ENCODE measurements at places on chromosomes 6 and 20. TPM values are rescaled to one million over a fixed set of nuclear protein-coding genes. Genes with fewer than 3 reads are reported as not detected.
A peak's percentile ranks its signal among the peaks of the same experiment; 100 is the strongest.

DNA sequence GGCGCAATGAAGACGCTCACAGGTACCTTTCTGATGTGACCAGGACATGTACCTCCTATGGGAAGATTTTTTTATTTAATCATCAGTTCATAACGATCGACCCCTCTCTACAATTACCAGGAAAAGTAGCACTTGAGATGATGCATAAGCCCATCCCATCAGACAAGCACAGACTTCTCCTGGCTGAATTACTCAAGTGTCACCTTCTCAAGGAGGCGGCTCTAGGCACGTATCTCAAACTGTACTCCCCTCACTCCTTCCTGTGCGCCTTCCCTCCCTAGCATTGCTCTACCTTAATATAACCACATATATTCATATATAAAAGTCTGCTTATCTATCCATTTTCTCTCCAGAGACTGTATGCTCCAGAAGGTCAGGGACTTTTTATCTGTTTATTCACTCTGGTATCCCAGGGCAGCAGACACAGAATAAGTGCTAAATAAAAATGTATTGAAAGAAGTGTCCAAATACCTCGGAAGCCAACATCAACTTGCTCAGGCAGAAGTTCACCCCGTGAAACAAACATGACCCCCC is 71.5 kb downstream of the CNKSR3 start:
- H3K4me1 ChIP-seq: no peaks in the 10 kb centered on the region
- H3K27ac ChIP-seq: peak overlapping the region; percentile 55
- H3K4me3 ChIP-seq: no peak overlapping the region
- no peak for DNase-seq
- no peaks in the 10 kb centered on the region for H3K27me3 ChIP-seq

- no peak overlapping the region for H3K4me3 ChIP-seq
- H3K27ac ChIP-seq: peak overlapping the region; percentile 85
- H3K36me3 ChIP-seq: no peaks in the 10 kb centered on the region
Measured at GRCh38 chr6:38212579-38212978, 393.1 kb downstream of the ZFAND3 start.

- H3K36me3 ChIP-seq: peaks cover 4% of the 10 kb centered on the region
- no peak for DNase-seq
- no peaks in the 10 kb centered on the region for H3K4me1 ChIP-seq
- no peak overlapping the region for H3K27ac ChIP-seq
- H3K27me3 ChIP-seq: no peaks in the 10 kb centered on the region
Measured at GRCh38 chr20:396619-397431, 11.3 kb upstream of the RBCK1 start.

The HLA-DRB5 gene
- 91.1 TPM for total RNA-seq

The LINC00237 gene
- total RNA-seq: not detected

The DAAM2 gene
- total RNA-seq: 62.1 TPM

The TTI1 gene
- total RNA-seq: 11.8 TPM

DNA sequence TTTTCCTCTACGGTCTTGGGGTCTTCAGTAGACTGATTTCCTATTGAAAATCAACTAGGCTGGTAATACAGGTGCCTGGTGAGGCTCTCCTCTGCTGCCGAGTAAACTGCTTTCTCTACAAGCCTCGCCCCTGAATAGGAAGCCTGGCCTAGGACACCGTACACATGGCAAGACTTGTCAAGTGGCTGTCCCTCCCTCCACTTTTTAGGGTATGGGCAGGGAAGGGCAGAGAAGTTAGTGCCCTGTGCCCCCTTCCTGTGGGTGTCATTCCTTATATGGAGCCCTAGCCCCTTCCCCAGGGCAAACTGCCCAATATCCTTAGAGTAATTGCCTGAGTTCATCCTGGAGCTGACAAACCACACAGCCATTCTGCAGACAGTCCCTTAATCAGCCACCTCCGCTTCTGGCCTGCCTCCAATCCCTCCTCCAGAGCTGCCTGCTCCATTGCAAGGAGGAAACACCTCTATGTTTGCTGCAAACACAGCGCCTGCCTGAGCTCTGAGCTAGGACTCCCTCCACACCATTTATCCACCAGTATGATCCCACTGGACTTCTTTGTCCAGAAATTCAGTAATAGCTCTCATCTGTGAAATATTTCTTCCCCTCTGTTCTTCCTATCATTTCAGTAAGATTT is 93.1 kb downstream of the CHD6 start:
- H3K27me3 ChIP-seq: no peaks in the 10 kb centered on the region
- H3K36me3 ChIP-seq: no peaks in the 10 kb centered on the region
- H3K4me1 ChIP-seq: peaks cover 7% of the 10 kb centered on the region
- peak; percentile 79 for DNase-seq
- H3K4me3 ChIP-seq: no peak overlapping the region

DNA sequence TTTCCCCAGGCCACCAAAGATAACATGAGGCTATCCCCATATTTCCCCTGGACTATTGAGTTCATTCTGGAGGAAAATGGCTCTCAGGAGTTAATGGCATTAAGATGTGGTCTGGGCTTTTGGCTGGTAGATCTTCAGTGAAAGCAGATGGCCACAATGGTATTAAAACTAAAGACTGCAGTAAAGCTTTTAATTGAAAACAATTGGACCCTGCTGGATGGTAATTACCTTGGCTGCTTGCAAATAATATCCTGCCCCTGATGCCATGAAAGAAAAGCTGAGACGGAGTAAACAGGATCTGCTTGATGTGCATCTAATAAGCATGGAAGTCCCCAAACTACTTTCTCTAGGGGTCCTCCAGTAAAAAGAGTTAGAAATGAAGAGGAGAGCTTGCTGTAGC is 255.8 kb downstream of the QKI start:
- no peak for DNase-seq
- H3K4me1 ChIP-seq: no peaks in the 10 kb centered on the region
- H3K36me3 ChIP-seq: no peaks in the 10 kb centered on the region
- peaks cover 2% of the 10 kb centered on the region for H3K27me3 ChIP-seq
- H3K27ac ChIP-seq: no peak overlapping the region

DNA sequence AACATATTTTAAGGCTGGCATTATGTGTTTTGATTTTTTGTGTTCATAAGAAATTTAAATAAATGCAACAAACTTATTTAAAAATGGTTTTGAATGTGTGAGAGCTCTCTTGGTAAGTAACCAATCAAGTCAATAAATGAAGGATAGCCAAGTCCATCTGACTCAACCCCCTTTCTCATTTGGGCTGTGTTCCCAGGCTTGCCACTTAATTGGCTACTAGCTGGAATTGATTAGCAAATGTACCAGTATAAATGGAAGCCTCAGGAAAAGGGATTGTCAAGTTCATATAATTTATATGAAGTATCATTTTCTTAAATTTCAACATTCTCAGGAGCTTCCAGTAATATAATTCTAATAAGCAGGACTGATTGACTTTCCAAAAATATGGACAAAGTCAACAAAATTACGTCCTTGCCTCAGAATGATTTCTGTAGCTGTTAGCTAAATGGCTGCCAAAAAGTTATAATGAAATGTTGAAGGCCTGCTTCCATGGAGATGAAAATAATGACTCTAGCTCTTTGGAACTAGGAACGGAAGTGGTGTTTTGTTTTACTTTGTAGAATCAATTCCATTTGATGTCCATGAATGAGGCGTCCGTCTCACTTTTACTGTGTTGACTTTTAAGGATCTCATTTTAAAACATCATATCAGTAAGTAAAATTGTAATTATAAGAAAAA is 614.9 kb downstream of the CDH26 start:
- H3K4me1 ChIP-seq: no peaks in the 10 kb centered on the region
- no peaks in the 10 kb centered on the region for H3K36me3 ChIP-seq
- H3K4me3 ChIP-seq: no peak overlapping the region

GRCh38 chr6:28399350-28400121 is at the start of gene ZSCAN12:
Gene ZSCAN12 (minus strand): TSS chr6:28399747. CDS start chr6:28398405, 1,342 bp downstream.
- peak; percentile 94 for DNase-seq
- peak within 1 kb of the TSS; percentile 59 for H3K4me3 ChIP-seq
- no peak within 1 kb of the TSS for H3K27ac ChIP-seq
- H3K27me3 ChIP-seq: no peaks in the 10 kb centered on the region
- H3K4me1 ChIP-seq: no peaks in the 10 kb centered on the region
- H3K36me3 ChIP-seq: no peaks in the 10 kb centered on the region

DNA sequence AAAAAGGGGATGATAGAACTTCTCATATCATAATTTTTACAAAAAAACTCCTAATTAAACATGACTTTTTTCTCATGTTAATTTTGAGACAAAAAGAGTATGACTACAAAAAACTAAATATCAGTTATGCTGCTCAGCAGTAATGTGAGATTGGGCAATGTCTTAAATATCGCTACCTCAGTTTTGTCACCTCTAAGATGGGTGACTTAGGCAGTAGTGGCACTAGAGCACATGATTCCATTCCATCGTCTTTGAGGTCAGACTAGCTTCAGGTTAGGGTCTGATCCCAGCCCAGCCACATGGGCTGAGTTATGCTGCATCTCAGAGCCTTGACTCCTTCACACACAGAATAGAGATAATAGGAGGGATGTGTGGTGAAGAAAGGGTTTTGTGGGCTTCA is 11.0 kb downstream of the DCBLD1 start:
- H3K4me1 ChIP-seq: no peaks in the 10 kb centered on the region
- DNase-seq: no peak
- no peak overlapping the region for H3K4me3 ChIP-seq
- no peak overlapping the region for H3K27ac ChIP-seq
- H3K27me3 ChIP-seq: no peaks in the 10 kb centered on the region
- no peaks in the 10 kb centered on the region for H3K36me3 ChIP-seq

Data from aorta (tissue), 5 donors.